ENCODE measurements at places on chromosomes 13 and 19. TPM values are rescaled to one million over a fixed set of nuclear protein-coding genes. Genes with fewer than 3 reads are reported as not detected.

The DKKL1 gene
- not detected for total RNA-seq

GRCh38 chr19:16258440-16258903, 60.8 kb downstream of the AP1M1 start:
- peak; percentile 19 for DNase-seq

The CHAF1A gene
- 9.8 TPM for total RNA-seq

GRCh38 chr13:106182404-106182803, 353.1 kb downstream of the EFNB2 start:
- no peak for DNase-seq

DNA sequence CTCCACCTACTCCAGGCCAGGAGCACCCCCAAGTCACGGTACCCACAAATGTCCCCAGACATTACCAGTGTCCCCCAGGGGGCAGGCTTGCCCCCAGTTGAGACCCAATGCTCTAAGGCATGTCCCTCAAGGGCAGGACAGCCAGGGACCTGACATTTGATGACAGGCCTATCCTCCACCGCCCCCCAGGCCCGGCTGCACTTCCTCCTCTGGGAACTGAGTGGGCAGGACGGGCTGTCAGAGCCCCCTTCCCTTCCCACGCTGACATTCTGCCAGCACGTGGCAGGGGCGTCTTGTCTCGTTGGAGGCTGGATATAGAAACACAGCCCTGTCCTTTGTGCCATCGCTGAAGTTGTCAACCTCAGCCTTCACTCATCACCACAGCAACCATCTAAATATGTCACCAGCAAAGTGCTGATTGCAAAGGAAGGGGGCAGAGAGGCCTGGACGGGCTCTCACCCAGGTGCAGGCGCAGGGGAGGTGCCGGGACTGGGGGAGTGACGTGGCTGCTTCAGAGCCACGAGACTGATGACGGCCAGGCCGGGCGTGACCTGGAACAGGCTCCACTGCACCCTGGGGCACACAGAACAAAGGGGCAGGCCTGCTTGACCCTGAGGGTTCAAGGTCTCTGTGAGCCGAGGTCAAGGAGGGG, 38.4 kb downstream of the GNG7 start:
- DNase-seq: no peak

DNA sequence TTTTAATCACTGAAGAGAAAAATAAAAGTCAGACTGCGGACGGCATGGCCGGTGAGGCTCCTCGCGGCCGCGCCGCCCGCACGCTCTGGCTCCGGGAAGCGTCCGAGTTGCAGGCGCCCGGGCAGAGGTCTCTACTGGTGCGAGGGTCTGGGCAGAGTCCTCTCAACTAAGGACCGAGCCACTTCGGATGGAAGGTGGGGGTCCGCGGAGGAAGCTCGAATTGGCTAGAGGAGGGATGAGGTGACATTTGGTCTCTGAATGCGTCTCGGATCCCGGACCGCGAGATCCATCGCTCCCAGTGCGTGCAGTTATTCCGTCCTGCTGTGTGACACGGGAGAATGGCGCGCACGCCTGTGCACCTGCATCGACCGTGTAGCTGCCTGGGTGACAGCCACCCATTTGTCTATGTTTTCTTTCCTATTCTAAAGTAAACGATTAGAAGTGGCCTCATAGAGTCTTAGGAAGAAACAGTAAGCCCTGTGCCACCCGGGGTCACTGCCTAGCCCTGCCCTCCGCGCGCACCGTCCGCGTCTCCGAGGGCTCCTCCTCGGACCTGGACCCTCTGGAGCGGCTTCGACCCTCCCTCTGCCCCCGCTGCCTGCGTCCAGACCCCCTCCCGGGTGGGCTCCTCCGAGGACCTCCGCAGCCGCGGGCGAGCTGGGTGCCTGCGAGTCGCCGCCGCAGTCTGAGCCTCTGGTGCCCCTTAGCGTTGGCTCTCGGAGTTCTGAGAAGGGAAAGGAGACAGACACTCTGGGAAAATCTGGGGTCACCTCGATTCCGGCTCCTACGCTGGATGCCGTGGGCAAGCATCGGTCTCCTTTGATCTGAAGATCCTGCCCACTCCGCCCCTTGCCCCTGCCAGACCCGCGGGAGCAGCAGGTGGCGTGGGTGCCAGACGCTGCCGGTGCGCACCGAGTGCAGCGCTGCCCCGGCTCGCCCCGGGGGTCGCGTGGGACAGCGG, 347.4 kb downstream of the LIG4 start:
- peak; percentile 70 for DNase-seq

The IGFL3 gene
- total RNA-seq: not detected

The GRIN2D gene
- total RNA-seq: 0.41 TPM

- peak; percentile 86 for DNase-seq
These were observed 21.4 kb upstream of the ZNF181 start for GRCh38 chr19:34712395-34713261.

- DNase-seq: peak; percentile 68
These were observed 200.2 kb downstream of the FOXO1 start for GRCh38 chr13:40466272-40466671.

The PDE4A gene
- total RNA-seq: 4.7 TPM

DNA sequence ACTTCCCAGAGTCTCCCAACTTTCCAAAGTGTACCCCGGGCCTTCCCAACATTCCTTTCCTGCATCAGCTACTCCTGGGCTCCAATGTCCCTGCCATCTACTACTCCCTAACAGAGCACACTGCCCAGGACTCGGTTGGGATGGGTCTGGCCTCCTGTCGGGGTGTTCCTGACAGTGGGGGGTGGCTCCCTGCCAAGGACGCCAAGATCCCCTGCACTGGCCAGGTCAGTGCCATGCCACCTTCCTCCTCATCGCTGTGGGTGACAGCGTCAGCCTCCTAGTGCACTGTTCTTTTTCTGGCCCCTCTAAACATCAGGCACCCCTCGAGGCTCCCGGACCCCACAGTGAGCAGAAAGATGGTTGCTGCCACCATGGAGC, 13.8 kb downstream of the EPS15L1 start:
- DNase-seq: no peak

The MAST1 gene
- total RNA-seq: 0.92 TPM

GRCh38 chr13:106132216-106132615, 403.2 kb downstream of the EFNB2 start:
- no peak for DNase-seq

GRCh38 chr19:703651-704446, 4.9 kb upstream of the PALM start:
- DNase-seq: peak; percentile 55

GRCh38 chr13:23805122-23805521, 84.1 kb downstream of the MIPEP start:
- no peak for DNase-seq

DNA sequence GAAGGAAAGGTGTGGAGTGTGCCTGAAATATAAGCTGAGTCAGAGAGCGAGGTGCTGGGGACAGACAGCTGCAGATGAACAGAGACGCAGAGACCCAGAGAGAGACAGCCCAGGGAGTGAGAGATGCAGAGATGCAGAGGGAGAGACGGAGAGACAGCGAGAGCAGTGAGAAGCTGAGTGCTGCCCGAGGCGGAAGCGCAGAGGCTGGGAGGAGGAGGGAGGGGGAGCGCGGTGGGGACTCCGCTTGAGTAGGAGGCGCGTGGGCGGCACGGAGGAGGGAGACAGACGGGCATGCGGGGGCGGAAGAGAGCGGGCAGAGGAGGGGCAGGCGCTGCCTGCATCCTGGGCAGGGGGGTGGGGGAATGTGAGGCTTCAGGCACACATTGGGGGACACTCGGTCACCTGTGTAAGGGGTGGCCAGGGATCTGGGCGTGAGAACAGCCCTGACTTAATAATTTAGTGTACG, 25.7 kb downstream of the SLC8A2 start:
- DNase-seq: no peak

- peak; percentile 38 for DNase-seq
These were observed 25.8 kb downstream of the CACNG6 start for GRCh38 chr19:54017261-54017660.

DNA sequence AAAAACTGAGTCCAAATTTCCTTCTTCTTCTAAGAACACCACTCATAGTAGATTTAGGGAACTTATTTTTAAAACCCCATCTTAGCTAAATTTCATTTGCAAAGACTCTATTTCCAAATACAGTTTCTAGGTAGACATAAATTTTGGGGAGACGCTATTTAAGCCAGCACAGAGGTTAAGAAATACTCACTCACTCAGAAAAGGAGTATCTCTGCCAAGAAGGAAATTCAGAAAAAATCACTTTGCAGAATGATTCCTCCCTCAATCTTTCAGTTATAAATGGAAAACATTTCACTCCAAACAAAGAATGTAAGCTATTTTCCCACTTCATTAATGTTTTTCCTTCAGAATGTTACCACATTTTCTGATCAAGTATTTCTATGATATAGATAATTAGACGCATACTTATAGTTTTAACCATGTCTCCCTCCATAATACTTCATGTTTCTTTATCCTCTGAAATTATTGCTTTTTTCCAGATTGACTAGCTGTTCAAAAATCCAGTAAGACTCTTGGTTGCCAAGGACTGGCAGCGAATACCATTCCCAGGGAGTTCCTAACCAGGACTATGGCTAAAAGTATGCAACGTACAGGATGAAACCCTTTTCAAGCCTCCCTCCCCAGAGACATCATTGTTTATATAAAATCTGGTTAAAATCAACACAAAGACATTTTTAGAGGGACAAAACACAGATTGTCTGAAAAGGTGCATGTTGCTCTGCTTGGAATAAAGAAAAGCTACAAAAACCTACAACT, 52.5 kb upstream of the RXFP2 start:
- DNase-seq: peak; percentile 46
